ENCODE measurements at places on chromosomes 3 and 15. TPM values are rescaled to one million over a fixed set of nuclear protein-coding genes. Genes with fewer than 3 reads are reported as not detected.

Gene RTP1
- not detected for total RNA-seq

GRCh38 chr3:10389995-10390394, 69.1 kb upstream of the SEC13 start:
- no peak for DNase-seq

DNA sequence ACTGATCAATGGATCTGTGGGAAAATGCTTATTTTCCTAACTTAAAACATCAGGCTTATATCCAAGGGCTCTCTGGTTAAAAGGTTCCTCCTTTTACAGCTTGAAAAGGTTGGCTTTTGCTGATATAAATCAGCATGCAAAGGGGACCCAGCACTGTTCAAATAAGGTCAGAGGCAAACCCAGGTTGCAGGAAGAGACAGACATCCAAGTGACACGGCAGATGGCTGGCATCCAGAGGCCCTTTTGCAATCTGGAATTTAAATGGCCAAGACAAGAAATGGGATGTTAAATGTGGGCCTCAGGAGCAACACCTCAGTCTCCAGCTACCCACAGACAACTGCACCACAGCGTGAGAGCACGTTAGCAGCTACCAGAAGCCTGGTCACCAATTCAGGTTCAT, 6.3 kb downstream of the SH3BP5 start:
- no peak for DNase-seq

- DNase-seq, result no peak
Measured at GRCh38 chr3:143951351-143951971, 20.2 kb upstream of the DIPK2A start.

DNA sequence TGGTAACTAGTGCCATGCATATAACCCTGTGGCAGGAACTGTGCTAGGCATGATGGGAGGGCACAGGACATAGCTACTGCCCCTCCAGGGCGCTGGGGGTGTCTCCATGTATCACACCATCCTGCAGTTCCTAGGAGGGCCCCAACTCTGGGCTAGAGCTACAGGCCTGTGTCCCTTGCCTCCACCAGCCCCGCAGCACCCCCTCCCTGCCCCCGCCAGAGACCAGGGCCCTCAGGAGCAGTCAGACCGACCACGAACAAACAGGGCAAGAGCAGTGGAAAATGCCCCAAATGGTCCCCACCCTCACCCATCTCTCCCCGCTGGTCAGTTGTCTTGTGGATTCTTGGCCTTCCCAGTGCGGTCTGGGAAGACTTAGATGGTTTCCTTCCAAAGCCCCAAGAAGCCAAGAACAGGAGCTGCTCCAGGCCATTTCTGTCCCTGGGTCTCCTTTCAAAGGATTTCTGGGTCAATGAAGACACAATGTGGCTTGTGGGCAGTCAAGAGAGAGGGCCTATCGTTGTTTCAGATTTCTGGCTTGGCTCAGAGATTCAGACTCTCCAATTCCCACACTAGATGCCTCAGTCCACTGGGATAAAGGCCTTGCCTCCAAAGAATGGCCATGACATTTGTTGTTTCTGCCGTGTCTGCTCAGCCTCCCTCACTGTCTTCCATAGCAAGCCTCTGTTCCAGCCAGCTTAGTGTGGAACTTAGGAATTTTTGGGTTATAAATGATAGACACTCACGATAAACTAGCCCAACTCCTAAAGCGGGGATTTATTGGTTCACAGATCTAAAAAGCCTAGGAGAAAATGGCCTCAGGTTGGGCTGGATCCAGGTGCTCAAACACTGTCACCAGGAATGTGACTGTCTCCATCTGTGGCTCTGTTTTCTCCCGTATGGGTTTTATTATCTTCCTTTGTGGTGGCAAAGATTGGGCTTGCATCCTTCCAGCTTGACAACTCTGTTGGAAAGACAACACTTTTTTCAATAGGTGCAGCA, 80.6 kb downstream of the LSM3 start:
- DNase-seq, result peak; percentile 69

- DNase-seq, result no peak
Measured at GRCh38 chr3:69276884-69277283, 109.0 kb downstream of the FRMD4B start.

Gene IMPDH2
- total RNA-seq, result 178 TPM

DNA sequence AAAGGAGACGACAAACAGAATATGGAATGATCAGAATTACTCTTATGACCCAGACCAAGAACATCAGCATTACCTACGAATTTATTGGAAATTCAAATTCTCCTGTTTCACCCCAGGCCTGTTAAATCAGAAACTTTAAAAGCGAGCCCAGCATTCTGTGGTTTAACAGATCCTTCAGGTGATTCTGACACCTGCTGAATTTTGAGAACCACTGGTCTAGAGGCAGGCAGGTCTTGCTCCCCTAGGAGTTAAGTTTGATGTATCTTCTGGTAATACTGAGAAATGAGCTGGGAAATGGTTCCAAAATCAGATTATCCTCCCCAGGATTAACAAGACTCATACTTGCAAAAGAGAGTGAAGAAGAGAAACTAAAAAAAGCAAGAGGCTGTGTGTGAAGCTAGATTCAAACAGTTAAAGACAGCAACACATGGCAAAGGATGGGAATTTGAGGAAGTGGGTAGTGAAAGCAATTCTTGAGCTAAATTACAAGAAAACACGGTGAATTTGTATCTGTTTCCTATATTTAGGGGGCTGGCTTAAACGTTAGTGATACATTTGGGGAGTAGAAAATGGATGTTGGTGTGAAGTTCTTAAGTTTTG, 66.0 kb downstream of the FLNB start:
- no peak for DNase-seq

DNA sequence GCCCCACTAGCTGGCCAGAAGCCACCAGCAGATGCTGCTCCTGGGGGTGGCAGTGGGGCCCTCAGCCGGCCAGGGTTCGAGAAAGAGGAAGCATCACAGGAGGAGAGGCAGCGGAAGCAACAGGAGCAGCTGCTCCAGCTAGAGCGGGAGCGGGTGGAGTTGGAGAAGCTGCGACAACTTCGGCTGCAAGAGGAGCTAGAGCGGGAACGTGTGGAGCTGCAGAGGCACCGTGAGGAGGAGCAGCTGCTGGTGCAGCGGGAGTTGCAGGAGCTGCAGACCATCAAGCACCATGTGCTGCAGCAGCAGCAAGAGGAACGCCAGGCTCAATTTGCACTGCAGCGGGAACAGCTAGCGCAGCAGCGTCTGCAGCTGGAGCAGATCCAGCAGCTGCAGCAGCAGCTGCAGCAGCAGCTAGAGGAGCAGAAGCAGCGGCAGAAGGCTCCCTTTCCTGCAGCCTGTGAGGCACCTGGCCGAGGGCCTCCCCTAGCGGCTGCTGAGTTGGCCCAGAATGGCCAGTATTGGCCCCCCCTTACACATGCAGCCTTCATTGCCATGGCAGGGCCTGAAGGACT, 17.5 kb upstream of the APEH start:
- no peak for DNase-seq

GRCh38 chr3:184807549-184807948, 4.4 kb upstream of the VPS8 start:
- no peak for DNase-seq

Gene ADGRG7
- total RNA-seq, result not detected

DNA sequence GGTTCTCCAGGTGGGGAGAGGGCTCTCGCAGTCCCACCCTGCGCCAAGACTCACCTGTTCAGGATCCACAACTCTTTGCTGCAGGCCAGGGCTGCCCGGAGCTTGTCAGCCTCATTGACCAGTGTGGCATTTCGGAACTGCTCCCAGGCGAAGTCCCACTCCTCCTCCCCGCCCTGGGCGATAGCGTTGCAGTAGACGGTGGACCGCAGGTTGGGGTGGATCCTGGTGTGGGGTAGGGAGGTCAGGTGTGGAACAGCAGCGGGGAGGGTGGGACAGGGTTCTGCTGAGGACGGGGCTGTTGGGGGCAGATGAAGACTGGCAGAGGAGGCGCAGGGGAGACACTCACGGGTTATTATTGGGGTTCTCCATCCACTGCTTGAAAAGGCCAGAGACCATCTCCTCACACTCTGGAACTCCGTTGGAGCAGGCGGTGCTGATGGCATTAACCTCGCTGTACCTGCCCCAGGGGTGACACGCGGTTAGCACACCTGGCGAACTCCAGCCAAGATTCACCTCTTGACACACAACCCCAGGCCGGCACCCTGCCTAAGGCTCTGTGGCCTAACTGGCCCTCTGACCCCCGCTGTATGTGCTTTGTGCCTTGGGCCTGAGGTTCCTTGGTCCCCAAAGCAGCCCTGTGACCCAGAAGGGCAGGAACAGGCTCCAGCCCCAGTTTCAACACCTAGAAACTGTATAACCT, 16.1 kb downstream of the MESP2 start:
- DNase-seq, result no peak

DNA sequence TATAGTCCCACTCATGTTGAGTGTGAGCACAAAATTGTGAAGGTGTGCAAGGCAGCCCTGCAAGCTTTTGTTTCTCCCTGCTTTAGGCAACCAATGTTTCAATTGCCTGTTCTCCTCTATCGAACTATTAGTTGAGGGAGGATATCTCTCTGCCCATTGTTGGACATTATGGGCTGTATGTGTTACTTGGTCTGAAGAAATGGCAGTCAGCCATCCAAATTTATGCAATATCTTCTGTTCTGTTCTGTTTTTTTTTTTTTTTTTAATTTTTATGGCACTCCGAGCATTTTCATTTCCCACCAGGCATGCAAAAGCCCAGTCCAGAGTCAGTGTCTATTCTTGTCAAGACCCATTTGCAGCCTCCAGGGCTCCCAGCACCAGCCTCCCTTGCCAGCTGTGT, 44.0 kb downstream of the ANAPC13 start:
- no peak for DNase-seq

Gene ARHGEF26
- 20.2 TPM for total RNA-seq

Measured in breast epithelium (tissue), 4 donors.